Fibroblast of upper back skin (primary cell): ENCODE measurements at places on chromosomes 3 and 15.
A peak's percentile ranks its signal among the peaks of the same experiment; 100 is the strongest.

GRCh38 chr15:64050281-64051092 is 4.2 kb upstream of the DAPK2 start:
- no peak for DNase-seq

DNA sequence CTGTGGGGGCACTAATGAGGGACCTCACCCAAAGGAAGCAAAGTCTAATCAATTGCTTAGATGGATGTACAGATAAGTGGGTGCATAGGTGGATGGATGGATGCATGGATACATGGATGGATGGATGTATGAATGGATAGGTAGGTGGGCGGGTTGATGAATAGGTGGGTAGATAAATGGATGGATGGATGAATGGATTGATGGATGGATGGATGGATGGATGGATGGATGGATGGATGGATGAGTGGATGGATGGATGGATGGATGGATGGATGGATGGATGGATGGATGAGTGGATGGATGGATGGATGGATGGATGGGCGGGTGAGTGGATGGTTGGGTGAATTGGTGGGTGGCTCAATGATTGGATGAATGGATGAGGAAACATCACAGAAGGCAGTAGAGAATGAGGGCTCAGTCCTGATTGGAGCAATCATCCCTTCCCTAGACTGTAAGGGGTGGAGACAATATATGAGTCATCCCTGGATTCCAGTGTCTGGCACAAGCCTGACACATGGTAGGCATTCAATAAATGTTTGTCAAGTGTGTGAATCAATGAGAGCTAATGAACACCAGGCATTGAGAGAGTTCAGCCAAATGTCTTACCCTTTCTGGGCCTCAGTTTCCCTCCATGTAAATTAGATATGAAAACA is 40.4 kb upstream of the PXYLP1 start:
- DNase-seq, result no peak

GRCh38 chr3:45120359-45121158 is 25.6 kb downstream of the CDCP1 start:
- no peak for DNase-seq

DNA sequence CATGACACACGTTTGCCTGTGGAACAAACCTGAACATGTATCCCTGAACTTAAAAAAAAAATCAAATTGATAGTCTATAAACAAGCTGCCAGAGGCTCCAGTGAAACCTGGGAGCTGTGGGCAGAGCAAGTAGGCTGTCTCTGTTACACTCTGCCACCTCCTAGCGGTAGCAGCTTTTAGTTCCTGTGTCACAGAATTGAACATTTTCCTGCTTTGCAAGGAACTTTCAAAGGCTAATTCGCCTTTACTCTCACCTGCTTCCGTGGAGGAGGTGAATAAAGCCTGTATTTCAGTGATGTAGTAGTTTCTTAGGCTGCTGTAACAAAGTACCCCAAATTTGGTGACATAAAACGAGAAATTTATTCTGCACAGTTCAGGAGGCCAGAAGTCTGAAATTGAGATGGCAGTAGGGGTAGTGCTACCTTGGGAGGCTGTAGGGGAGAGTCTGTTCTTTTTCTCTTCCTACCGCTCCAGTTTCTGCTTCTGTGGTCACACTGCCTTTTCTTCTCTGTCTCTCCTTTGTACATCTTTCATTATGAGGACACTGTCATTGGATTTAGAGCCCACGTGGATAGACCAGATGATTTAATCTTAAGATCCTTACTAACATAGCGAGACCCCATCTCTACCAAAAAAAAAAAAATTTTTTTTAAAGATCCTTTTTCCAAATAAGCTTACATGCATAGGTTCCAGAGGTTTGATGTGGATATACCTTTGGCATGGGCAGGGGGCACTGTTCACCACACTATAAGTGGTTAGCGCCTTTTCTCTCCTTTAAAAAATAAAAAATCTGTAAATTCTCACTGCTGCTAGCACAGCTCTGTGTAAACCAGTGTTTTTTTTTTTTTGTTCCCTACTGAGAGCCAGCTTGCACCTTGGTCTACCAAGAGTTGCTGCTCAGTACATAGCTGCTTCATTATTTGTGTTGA is 25.3 kb downstream of the FBXO22 start:
- DNase-seq, result peak; percentile 28

GRCh38 chr15:31031471-31032067 is 40.1 kb upstream of the MTMR10 start:
- peak; percentile 72 for DNase-seq

- no peak for DNase-seq
These were observed 311.4 kb downstream of the LPP start for GRCh38 chr3:188465311-188465710.

- peak; percentile 83 for DNase-seq
These were observed 246.4 kb downstream of the ALCAM start for GRCh38 chr3:105613120-105613519.

DNA sequence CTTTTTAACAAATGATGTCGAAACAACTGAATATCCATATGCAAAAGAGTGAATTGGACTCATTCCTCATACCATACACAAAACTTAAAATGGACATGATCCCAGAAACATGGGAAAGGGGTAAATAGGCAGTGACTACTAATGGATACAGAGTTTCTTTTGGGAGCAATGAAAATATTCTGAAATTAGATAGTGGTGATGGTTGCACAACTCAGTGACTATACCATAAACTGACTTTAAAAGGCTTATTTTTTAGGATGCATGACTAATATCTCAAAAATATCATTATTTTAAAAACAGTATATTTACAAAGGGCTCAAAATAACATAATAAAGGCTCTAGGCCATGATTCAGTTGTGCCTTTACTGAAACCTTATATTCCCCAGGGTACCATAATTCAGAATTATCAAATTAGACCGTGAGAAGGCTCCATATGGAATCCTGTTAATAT is 16.3 kb upstream of the ATP13A3 start:
- DNase-seq, result peak; percentile 78

- DNase-seq, result no peak
These were observed 88.2 kb downstream of the GPR156 start for GRCh38 chr3:120196812-120197211.

GRCh38 chr3:54125300-54125699 is 2.9 kb downstream of the CACNA2D3 start:
- no peak for DNase-seq

DNA sequence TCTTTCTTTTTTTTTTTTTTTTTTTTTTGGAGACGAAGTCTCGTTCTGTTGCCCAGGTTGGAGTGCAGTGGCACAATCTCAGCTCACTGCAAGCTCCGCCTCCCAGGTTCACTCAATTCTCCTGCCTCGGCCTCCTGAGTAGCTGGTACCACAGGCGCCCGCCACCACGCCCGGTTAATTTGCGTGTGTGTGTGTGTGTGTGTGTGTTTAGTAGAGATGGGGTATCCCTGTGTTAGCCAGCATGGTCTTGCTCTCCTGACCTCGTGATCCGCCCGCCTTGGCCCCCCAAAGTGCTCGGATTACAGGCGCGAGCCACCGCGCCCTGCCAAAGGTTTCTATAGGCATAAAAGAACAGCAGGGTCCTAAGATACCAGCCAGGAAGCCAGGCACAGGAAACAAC is 261.0 kb upstream of the CCDC54 start:
- DNase-seq, result no peak

- DNase-seq, result peak; percentile 13
These were observed 276.9 kb downstream of the TLE3 start for GRCh38 chr15:69820819-69821218.

- DNase-seq, result no peak
These were observed 481 bp upstream of the CRYBG3 start for GRCh38 chr3:97821287-97821773.

GRCh38 chr3:156107504-156107903 is 12.9 kb upstream of the KCNAB1 start:
- no peak for DNase-seq

DNA sequence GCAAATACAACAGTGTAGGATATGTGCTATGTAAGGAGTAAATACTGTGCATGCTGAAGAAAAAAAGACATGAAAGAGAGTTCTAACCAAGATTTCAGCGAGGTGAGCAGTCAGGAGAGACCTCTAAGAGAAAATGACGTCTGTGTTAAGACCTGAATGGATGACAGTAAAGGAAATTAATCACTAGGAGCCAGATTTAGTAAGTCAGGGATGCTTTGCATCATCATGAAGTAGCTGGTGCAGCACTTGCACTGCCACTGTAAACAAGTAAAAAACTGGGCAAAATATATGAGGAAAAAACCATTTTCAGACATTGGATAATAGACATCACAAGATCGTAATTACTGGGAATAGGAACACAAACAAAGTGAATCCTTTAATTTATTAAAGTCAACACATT is 32.6 kb downstream of the RTP4 start:
- no peak for DNase-seq

DNA sequence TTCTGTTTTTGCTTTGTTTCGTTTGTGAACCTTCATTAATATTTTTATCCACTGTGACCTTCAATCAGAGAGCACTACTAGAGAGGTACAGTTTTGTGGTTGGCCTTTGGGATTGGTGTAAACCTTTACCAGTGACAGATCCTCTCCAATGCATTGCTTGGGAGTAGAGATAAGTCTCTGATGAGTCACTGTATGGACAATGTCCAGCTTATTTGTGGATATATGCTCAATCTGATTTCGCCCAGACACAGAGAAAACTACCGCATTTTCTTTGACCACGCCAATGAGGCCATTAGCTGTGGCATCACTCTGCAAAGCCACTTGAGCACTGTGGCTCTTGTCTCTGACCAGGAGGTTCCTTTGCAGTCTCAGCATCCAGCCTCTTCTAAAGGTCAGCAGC is 964.7 kb downstream of the TUSC7 start:
- no peak for DNase-seq

DNA sequence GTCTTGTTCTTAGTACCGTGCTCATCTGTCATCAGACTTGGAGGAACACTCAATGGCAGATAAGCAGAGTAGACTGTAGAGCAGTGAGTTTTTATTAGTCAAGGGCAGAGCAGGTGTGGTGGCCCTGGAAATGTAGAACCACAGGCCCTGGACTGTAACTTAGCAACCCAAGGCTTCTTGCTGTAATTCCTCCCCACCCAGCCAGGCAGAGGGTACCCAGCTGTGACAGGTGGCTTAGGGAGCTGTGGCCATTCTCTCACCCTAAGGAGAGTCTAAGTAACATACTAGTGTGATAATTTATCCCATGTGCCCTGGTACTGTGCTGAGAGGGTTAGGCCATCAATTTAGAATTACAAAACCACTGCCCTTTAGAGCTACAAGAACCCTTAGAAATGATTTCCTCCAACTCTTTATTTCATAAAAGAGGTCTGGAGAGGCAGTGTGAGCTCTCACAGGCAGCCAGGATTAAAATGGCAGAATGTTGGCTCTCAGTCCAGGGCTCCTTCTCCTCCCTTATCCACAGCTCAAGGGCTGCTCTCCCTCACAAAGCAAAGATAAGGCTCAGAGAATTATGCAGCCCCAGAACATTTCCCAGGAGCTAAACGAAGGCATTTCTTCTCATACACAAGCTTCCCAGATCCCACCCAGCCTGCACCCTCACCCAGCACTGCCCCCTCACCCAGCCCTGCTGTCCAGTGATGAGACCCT is 3.0 kb downstream of the POMGNT2 start:
- DNase-seq, result no peak
